ENCODE measurements at places on chromosomes 13 and 19.

DNA sequence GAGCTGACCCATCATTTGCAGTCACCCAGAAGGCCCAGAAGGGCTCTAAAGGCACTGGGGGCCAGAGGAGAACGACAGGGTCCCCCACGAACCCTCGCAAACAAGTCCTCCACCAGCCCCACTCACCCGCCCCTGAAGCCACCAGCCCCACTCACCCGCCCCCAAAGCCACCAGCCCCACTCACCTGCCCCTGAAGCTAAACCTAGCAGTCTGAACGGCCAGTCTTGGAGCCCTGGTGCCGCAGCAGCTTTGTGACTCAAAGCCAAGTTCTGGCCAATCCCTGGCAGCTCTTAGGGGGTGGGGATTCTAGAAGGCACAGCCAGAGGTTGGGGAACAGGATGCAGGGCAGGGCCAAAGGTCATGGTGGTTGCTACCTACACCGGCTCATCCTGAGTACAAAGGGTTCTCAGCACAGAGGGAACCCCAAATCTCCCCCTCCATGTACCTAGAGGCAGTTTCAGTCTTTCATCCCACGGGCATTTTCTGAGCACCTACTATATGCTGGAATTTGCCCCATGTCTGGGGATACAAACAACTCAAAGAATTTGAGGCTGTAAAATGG lies at the start of gene IQCN:
Gene IQCN (minus strand): TSS at position 234 of the 562 bp plus-strand sequence. CDS start 4,974 bp downstream, outside the sequence.
- DNase-seq: no peak

DNA sequence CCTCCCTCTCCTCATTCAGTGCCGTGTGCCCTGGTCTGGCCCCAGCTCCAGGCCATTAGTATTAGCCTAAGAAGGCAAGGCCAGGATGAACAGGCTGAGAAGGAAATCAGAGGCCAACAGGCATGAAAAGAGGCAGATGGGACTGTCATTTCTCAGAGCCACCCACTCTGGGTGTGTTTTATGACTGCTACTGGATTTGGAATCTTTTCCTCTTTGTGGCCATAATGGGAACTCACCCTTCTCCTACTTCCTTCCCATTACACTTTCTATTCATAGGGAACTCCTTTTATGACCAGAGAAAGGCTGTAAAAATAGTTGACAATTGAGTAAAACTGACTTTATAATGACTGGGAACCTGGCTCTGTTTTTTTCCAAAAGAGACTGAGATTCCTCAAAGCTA lies 17.7 kb downstream of the CEACAM8 start:
- DNase-seq: no peak

DNA sequence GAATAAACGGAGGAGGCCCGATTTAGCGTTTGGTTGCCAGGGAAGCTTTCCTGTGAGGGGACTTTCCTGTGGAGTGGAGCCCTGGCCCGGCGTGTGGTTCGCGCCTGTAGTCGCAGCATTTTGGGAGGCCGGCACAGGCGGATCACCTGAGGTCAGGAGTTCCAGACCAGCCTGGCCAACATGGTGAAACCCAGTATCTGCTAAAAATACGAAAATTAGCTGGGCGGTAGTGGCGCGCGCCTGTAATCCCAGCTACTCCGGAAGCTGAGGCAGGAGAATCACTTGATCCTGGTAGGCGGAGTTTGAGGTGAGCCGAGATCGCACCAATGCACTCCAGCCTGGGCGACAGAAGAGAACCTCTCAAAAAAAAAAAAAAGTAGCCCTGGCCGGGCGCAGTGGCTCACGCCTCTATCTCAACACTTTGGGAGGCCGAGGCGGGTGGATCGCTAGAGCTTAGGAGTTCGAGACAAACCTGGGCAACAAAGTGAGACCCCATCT lies 6.9 kb downstream of the KANK3 start:
- DNase-seq: no peak

- no peak for DNase-seq
These were observed 168.6 kb downstream of the ITGBL1 start for GRCh38 chr13:101621099-101621498.

DNA sequence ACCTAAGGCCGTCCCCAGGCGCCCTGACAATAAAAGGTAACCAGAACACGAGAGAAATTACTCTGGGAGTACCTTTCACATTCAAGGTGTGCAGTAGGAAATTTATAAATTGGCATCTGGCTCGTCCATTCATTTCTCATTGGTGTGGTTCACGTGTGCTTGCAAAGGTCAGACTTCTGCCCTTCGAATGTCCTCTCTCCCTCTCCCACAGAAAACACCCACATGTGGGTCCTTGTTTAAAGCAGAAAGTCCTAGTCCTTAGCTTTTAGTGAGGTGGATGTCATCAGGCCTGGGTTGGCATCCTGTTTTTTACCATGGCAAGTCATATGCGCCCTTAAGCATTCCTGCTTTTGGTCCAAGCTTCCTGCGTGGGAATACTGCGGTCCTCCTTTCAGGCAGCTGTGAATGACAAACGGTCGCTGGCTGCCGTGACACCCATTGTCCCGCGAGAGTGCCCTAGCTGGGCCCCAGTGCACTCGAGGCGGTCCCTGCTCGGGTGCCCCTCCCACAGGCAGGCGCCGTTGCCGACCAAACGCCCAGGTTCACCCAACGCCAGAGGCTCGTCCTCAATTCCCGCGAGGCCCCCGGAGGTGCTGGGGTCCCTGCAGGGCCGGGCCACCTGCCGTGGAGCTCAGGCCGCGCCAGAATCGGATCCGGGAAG lies at the start of gene NUDT19:
Gene NUDT19 (plus strand): TSS at position 531 of the 661 bp plus-strand sequence. CDS start 140 bp downstream, outside the sequence.
- peak; percentile 88 for DNase-seq

DNA sequence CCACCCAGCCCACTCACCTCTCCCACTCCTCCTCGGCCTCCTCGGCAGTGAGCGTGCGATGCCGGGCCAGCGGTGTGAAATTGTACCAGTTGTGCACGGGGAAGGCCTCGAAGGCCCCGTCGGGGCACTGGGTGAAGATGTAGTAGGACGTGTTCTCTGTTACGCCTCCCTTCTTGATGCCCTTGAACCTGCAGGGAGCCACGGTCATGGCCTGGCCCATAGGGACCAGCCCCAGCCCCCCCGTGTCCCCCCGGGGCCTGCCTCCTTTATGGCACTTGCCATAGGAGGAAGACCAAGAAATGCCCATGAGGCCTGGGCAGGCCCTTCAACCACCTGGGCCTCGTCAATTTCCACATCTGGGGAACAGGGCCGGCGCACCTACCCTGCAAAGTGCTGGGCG lies 5.6 kb downstream of the GTF2F1 start:
- no peak for DNase-seq

GRCh38 chr19:55080121-55080967 lies 4.7 kb downstream of the EPS8L1 start:
- DNase-seq: peak; percentile 53

GRCh38 chr13:78787190-78787589 lies 128.2 kb upstream of the OBI1 start:
- peak; percentile 34 for DNase-seq

GRCh38 chr19:8577247-8577646 lies at the start of gene MYO1F:
Gene MYO1F, minus strand, starts transcription at chr19:8577442. Its CDS starts 133 bp downstream, at chr19:8577309.
- no peak for DNase-seq

GRCh38 chr19:50728084-50728737 lies 5.0 kb downstream of the CLEC11A start:
- DNase-seq: no peak

DNA sequence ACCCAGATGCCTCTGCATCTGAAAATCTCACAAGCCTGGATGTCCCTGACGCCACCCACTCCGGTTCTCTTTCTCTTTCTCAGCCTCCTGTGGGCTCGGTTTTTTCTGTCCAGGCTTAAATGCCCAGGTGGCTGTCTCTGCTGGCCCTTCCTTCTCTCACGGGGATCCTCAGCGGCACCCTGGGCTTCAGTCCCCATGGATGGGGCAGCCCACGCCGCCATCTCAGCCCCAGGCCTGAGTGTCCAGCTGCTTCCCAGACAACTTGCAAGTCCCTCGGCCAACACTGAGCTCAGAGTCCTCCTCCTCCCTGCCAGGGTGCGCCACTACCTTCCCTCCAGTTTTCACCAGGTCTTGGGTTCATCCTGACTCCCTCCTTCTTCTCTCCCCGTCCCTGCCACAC lies 6.4 kb downstream of the FBN3 start:
- no peak for DNase-seq

GRCh38 chr19:16368385-16369305 lies 44.0 kb downstream of the KLF2 start:
- no peak for DNase-seq

DNA sequence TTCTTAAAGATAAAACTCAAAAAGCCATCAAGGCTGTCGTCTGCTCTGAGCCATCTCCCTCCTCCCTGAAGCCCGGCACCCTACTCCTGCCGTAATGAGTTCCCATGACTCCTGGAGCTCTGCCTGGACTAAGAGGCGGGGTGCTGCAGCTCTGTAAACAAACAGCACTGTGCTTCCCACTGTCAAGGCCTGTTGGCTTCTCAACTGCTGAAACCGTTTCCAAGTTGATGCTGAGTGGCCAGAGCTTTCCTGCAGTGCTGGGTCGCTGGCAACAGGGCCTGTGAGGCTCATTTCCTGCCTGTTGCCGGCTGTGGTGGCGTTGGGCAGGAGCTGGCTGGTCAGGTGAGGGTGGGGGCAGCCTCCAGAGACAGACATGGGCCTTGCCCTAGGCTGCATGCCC lies 26.7 kb upstream of the ISYNA1 start:
- peak; percentile 85 for DNase-seq

GRCh38 chr19:43152214-43152613 lies 34.1 kb downstream of the PSG5 start:
- no peak for DNase-seq

DNA sequence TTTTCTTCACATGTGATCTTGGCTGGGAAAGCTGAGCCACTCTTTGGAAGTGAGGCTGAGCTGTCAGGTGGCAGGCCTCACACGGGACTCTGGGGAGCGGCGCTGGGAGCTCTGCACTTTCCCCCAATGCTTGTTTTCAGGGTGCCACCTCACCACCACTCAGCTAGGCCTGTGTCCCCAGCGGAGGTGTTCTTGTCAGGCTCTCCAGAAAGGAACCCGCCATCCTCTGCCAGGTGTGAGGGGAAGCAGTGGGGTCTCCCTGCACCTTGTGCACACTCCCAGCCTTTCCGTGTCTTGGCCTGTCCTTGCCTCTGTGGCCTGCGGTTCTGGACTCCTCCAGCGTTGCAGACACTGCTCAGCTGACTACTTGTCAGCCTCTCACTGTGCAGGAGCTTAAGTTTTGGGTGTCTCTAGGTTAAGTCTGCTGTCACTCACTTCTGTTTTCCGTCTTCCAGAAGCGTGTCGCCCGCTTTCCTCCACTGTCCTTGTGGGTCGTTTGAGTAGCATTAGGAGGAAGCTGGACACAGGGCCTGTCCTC lies 51.9 kb downstream of the GGACT start:
- no peak for DNase-seq

DNA sequence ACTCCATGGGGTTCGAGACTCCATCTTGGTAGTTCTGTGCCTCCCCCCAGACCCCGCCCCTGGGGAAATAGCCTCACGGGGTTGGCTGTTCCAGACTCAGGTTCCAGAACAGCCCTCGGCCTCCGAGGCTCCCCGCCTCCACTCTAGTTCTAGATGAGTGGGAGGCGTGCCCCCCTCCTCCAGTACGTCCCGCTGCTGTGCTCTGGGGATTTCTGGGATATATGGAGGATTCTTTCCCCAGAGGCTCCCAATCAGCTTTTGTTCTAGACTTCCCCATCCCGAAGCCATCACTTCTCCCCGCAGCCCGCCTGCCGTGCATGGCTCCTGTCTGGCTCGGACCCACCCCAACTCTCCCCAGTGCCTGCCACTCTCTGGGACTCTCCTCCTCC lies 1.9 kb upstream of the CACNG7 start:
- no peak for DNase-seq

GRCh38 chr13:113052971-113053370 lies 52.6 kb upstream of the F7 start:
- DNase-seq: no peak

- DNase-seq: peak; percentile 78
These were observed 772 bp downstream of the GPC6 start for GRCh38 chr13:93227280-93227877.

Data from SHP77 treated with DMSO at 0.1 percent for 48 hours (cell line).